ENCODE measurements at places on chromosomes 7 and 10. TPM values are rescaled to one million over a fixed set of nuclear protein-coding genes. Genes with fewer than 3 reads are reported as not detected.

DNAJC12 gene
- total RNA-seq = 2.6 TPM

OR9A2 gene
- total RNA-seq = not detected

SLC13A4 gene
- not detected for total RNA-seq

- H3K27ac ChIP-seq = no peak overlapping the region
- H3K36me3 ChIP-seq = no peaks in the 10 kb centered on the region
- H3K4me1 ChIP-seq = no peaks in the 10 kb centered on the region
Measured at GRCh38 chr10:43128331-43128730, 9.9 kb upstream of the CSGALNACT2 start.

DNA sequence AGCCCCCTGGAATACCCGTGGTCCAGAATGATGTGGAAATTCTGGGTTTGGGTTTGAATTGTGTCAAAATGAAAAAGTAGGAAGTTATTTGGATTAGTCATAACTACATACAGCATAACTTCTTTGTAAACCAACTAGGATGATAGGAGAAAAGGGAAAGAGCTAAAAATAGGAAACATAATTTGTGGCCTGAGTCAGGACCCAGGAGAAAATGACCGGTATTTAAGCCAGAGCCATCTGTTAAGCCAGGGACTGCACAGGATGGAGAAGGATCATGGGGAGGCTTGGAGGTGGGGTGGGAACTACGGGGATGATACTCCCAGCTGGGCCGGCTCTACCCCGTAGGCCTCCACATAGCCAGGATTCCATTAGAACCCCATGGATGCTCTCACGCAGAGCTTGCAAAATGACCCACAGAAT lies 98.6 kb downstream of the MYOF start:
- no peak for DNase-seq
- peaks cover 20% of the 10 kb centered on the region for H3K4me1 ChIP-seq
- no peaks in the 10 kb centered on the region for H3K36me3 ChIP-seq
- no peak overlapping the region for H3K4me3 ChIP-seq

GRCh38 chr7:123571684-123572083 lies 14.1 kb upstream of the NDUFA5 start:
- H3K4me1 ChIP-seq = peaks cover 5% of the 10 kb centered on the region
- H3K36me3 ChIP-seq = no peaks in the 10 kb centered on the region
- no peak for DNase-seq
- no peak overlapping the region for H3K4me3 ChIP-seq

- H3K4me3 ChIP-seq = no peak overlapping the region
- peaks cover 2% of the 10 kb centered on the region for H3K27me3 ChIP-seq
- H3K36me3 ChIP-seq = peaks cover 23% of the 10 kb centered on the region
- no peak for DNase-seq
Measured at GRCh38 chr7:139570626-139571025, 47.1 kb downstream of the CLEC2L start.

LIPF gene
- not detected for total RNA-seq

GRCh38 chr7:42198974-42199668 lies 37.9 kb downstream of the GLI3 start:
- no peak overlapping the region for H3K27ac ChIP-seq
- peaks cover 12% of the 10 kb centered on the region for H3K4me1 ChIP-seq
- no peak for DNase-seq
- no peaks in the 10 kb centered on the region for H3K36me3 ChIP-seq
- no peak overlapping the region for H3K4me3 ChIP-seq
- H3K27me3 ChIP-seq = peaks cover 6% of the 10 kb centered on the region

STAG3 gene
- total RNA-seq = 1.9 TPM

DNA sequence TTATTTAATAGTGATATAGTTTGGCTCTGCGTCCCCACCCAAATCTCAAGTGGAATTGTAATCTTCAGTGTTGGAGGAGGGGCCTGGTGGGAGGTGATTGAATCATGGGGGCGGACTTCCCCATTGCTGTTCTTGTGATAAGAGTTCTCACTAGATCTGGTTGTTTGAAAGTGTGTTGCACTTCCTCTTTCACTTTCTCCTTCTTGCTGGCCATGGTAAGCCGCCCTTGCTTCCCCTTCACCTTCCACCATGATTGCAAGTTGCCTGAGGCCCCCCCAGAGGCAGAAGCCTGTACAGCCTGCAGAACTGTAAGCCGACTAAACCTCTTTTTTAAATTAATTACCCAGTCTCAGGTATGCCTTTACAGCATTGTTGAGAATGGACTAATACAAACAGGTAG lies 101.4 kb downstream of the MTPAP start:
- no peak for DNase-seq
- H3K36me3 ChIP-seq = no peaks in the 10 kb centered on the region
- H3K4me1 ChIP-seq = no peaks in the 10 kb centered on the region
- no peak overlapping the region for H3K4me3 ChIP-seq
- H3K27ac ChIP-seq = no peak overlapping the region

- no peaks in the 10 kb centered on the region for H3K36me3 ChIP-seq
- no peak overlapping the region for H3K4me3 ChIP-seq
- H3K27me3 ChIP-seq = no peaks in the 10 kb centered on the region
- no peak overlapping the region for H3K27ac ChIP-seq
Measured at GRCh38 chr10:3741688-3742461, 43.1 kb downstream of the KLF6 start.

GRCh38 chr10:122639801-122640200 lies 59.8 kb downstream of the C10orf120 start:
- no peak overlapping the region for H3K4me3 ChIP-seq
- H3K36me3 ChIP-seq = peaks cover 4% of the 10 kb centered on the region
- peaks cover 10% of the 10 kb centered on the region for H3K27me3 ChIP-seq
- no peak overlapping the region for H3K27ac ChIP-seq
- no peaks in the 10 kb centered on the region for H3K4me1 ChIP-seq
- no peak for DNase-seq

- H3K27ac ChIP-seq = peak overlapping the region; percentile 10
- peaks cover 2% of the 10 kb centered on the region for H3K4me1 ChIP-seq
- H3K36me3 ChIP-seq = no peaks in the 10 kb centered on the region
Measured at GRCh38 chr10:19111501-19112267, 63.1 kb downstream of the MALRD1 start.

DNA sequence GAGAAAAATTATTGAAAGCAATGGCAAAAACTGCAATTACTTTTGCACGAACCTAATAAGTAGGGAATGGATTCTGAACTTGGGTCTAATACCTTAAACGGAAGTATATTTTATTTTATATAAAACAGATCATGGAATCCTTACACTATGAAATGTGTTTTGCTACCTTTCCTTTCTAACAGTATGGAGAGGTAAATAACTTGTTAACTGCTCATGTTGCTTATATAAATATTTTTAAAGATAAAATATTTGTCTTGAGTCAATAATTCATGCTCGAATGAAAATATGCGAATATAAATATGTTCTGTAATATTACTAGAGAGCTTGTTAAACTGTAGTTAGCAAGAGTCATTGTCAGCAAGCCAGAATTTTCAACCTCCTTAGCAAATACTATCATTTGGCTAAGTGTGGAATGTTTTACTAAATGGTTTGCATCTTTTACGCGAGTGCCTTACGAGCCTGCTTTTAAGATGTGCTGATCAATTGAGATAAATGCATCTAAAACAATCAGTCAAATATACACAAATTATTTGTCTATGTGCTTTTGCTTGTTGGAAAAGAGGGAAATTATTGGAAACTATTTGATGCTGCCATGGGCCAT lies 5.9 kb downstream of the GNAT3 start:
- H3K4me1 ChIP-seq = peaks cover 3% of the 10 kb centered on the region
- H3K36me3 ChIP-seq = no peaks in the 10 kb centered on the region
- H3K27me3 ChIP-seq = no peaks in the 10 kb centered on the region
- H3K27ac ChIP-seq = no peak overlapping the region
- H3K4me3 ChIP-seq = no peak overlapping the region

DNA sequence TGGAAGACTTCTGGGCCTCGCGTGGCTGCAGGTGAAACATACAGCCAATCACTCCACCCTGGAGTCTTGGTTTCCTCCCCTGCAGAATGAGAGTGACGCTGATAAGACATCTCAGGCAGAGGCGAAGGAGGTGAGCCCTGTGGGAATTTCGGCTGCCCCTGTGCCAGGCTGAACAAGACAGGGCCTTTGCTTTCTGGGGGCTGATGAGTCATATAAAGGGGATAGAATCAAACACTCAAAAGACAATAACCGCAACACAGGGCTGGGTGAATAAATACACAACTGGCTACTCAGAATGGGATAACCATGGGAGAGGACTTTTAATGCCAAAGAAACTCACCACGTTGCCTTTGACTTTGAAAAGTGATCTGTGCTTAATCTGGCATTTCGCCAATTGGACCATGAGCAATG lies 143.8 kb downstream of the KCNMA1 start:
- H3K36me3 ChIP-seq = no peaks in the 10 kb centered on the region
- peaks cover 4% of the 10 kb centered on the region for H3K4me1 ChIP-seq
- H3K27me3 ChIP-seq = peaks cover 3% of the 10 kb centered on the region
- no peak overlapping the region for H3K4me3 ChIP-seq
- DNase-seq = no peak

ZNF239 gene
- 0.90 TPM for total RNA-seq

DYNC1I1 gene
- total RNA-seq = 3.1 TPM

ANKRD7 gene
- 2.8 TPM for total RNA-seq

DNA sequence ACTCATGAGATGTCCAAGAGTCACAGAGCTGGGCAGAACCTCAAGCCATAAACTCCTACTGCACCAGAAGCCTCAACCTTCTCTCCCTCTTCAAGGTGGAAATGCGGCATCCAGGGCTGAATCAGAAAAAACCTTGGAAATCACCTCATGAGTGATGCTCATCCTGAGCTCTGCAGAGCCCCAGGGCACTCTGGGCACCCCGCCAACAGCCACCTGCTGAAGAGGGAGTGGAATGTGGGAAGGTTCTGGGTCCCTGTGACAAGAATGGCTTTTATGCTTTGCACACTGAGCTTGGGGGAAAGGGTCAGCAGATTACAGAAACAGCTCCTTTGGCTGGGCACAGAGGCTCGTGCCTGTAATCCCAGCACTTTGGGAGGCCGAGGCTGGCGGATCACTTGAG lies 18.8 kb downstream of the NUDT1 start:
- H3K27ac ChIP-seq = no peak overlapping the region
- no peak for DNase-seq
- H3K36me3 ChIP-seq = peaks cover 20% of the 10 kb centered on the region
- H3K27me3 ChIP-seq = peaks cover 4% of the 10 kb centered on the region

- no peak overlapping the region for H3K27ac ChIP-seq
- H3K4me3 ChIP-seq = no peak overlapping the region
- no peak for DNase-seq
Measured at GRCh38 chr10:62709200-62709599, 95.3 kb upstream of the ADO start.

ZNF316 gene
- 42.2 TPM for total RNA-seq

DNA sequence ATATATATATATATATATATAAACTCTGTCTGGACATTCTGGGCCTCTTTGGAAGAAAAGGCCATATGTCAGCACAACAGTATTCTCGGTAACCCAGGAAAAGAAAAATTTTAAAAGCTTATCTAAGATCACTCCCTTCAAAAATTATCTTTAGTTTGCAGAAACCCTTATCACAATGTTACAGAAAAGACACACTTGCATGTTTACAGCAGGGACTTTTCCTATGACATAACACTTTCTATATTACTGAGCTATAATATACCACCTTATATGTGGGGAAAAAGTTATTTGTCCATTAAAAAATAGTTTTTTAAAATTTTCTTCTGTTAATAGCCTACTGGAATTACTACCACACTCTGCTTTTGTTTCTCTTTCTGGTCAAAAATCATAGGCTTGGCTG lies 25.4 kb downstream of the ANKRD61 start:
- peaks cover 12% of the 10 kb centered on the region for H3K4me1 ChIP-seq
- H3K27me3 ChIP-seq = no peaks in the 10 kb centered on the region
- no peak overlapping the region for H3K27ac ChIP-seq

ASIC3 gene
- total RNA-seq = 3.4 TPM

TFR2 gene
- 1.0 TPM for total RNA-seq

SORCS3 gene
- total RNA-seq = not detected

FAM13C gene
- total RNA-seq = 57.9 TPM

DNA sequence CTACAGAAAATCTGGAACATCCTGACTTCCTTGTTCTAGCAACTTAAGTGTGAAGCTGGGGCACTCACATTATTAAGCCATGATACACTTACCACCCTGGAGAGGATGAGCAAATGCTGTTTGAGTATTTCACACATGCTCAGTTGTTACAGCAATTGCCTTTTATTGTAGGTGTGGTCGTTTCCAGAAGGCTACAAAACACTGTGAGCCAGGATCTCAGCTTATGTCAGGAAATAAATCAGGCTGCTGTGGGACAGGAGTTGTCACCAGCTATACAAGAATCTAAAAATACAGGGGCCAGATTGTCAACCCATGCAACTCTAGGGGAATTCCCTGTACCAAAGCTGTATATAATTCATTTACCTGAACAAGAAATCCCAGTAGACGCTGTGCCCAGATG lies 273.3 kb upstream of the SP4 start:
- no peaks in the 10 kb centered on the region for H3K36me3 ChIP-seq
- H3K27ac ChIP-seq = no peak overlapping the region
- no peak for DNase-seq
- H3K4me1 ChIP-seq = no peaks in the 10 kb centered on the region
- H3K4me3 ChIP-seq = no peak overlapping the region

DNA sequence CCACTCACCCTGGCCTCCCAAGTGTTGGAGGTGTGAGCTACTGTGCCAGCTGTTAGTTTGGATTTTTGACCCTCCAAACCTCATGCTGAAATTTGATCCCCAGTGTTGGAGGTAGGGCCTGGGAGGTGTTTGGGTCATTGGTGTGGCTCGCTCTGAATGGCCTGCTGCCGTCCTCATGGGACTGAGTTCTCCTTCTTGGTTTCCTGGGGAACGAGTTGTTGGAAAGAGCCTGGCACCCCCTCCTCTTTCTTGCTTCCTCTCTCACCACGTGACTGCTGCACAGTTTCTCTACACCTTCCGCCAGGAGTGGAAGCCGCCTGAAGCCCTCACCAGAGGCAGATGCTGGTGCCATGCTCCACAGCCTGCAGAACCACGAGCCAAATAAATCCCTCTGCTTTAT lies 253.5 kb downstream of the PHTF2 start:
- no peak for DNase-seq
- H3K36me3 ChIP-seq = no peaks in the 10 kb centered on the region
- H3K27me3 ChIP-seq = no peaks in the 10 kb centered on the region
- H3K4me3 ChIP-seq = no peak overlapping the region
- H3K27ac ChIP-seq = no peak overlapping the region

DNA sequence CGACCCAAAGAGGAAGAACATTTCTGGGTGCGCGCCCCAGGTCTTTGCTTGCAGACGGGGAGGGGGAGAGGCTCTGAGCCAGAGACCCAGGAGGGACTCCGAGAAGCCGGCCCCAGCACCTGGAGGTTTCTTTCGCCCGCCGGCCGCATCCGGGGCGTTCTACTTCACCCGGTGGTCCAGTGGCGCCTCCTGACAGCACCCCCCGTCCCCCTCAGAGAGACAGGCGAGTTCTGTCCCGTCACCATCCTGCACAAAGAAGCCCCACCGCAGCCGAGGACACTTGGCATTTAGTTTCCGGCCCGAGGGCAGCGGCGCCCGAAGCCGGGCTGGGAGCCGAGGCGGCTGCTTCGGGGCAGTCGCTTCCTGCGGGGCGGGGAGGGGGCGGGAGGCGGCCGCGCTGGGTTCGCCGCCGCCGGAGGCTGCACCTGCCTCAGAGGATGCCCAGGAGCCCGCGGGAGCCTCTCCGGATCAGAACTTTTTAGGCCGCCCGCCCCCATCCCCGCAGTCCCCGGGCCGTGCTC lies at the start of gene TMEM178B:
TSS of gene TMEM178B (plus strand) at position 424 of the 521 bp plus-strand sequence.
- H3K4me1 ChIP-seq = peaks cover 12% of the 10 kb centered on the region
- H3K36me3 ChIP-seq = no peaks in the 10 kb centered on the region
- no peak within 1 kb of the TSS for H3K27ac ChIP-seq
- H3K27me3 ChIP-seq = peaks cover 6% of the 10 kb centered on the region

All from endothelial cell (in vitro differentiated cells).